SK-MEL-5 (cell line): ENCODE measurements at places on chromosomes 7 and 10. TPM values are rescaled to one million over a fixed set of nuclear protein-coding genes. Genes with fewer than 3 reads are reported as not detected.

Gene LRCH4
- total RNA-seq: 4.6 and 5.5 TPM in 2 replicates

Gene CPA4
- total RNA-seq: 0.11 and 0.16 TPM in 2 replicates

Gene TDRD1
- total RNA-seq: not detected in 2 replicates

DNA sequence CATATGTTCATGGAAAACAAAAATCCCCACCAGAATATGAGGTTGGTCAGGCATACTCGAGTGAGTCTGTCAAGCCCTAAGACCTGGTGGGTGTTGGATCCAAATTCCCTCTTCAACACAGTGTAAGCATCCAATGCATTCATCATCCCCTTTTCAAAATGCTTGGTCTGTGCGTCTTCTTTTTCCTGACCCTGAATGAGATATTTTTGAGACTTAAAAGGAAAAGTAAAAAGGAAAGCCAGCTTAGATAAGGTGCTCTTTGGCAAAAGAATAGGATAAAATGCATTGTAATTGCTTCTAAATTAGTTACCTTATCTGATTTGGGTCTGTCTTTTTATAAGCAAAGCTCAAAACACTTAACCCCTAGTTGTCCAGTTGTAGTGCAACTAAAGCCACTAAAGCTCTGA, 331.5 kb downstream of the PTEN start:
- DNase-seq: no peak

DNA sequence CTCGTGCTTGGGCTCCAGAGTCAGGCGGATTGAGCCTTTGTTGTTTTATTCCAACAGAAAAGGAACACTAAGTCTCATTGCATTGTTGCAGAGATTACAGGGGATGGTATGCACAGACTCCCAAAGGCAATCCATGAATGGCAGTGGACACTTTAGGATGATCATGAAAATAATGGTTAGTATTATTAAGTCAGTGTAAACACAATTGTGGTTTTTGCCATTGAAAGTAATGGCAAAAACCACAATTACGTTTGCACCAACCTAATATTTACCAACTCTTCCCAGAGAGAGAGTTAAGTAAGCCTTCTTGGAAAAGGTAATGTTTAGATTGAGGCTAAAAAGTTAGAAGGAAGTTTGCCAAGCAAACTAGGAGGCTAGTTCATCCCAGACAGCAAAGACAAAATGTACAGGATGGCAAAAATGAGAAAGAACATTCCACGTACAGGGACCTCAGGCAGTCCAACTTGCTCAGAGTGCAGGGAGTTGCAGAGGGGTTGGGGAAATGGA, 72.9 kb upstream of the AMPH start:
- peak; percentile 20 for DNase-seq

DNA sequence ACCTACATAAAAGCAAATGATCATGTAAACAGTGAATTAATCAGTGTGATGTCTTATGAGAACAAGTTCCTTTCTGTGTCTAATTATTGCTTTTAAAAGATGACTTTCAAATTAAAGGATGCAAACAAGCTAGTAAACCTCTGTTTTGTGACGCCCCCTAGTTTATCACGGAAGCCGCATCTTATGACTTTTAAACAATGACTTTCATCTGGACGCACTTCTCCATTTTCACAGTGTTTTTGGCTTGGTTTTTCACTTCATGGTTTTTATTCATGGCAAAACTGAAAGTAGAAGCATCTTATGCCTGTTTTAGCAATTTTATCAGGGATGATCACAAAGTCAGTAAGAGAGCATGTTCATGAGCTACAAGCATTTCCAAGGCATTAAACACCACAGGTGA, 35.0 kb downstream of the ITGA8 start:
- no peak for DNase-seq

- no peak for DNase-seq
Observed at GRCh38 chr7:466465-467191, 53.0 kb downstream of the PDGFA start.

DNA sequence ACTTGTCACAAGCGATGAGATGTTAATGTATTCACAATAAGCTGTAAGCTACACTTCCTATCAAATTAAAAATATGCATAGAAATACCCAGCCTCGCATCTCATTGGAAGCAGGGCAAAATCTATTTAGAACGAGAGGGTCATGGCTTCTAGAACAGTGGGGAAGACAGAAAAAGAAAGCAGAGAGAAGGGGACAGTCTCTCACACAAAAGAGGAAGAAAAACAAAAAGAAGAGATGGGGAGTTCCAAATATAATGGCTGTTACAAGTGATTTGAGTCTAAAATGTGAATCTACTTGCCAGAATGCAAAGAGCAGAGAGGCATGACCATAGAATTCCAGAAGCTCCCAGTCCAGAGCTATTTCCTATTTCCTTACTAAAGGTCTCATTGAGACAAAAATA, 13.8 kb downstream of the LRRN3 start:
- DNase-seq: no peak

DNA sequence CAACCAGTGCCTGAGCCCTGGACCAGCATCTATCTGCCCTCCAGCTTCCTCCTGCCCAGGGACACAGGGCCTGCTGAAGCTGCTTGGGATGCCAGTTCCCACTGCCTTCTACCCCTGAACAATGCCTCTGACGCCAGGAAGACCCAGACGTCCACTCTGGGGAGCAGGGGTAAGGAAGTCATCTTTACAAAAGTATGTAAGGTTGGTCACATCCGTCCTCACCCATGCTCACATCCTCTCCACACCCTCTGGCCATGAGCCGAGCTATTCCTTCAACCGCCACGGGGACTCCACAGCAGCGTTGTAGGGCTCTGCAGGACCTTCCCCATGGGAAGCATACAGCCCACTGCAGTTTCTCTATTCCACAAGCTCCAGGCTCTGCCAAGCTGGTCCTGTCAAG, 58.5 kb downstream of the CLRN3 start:
- DNase-seq: no peak

DNA sequence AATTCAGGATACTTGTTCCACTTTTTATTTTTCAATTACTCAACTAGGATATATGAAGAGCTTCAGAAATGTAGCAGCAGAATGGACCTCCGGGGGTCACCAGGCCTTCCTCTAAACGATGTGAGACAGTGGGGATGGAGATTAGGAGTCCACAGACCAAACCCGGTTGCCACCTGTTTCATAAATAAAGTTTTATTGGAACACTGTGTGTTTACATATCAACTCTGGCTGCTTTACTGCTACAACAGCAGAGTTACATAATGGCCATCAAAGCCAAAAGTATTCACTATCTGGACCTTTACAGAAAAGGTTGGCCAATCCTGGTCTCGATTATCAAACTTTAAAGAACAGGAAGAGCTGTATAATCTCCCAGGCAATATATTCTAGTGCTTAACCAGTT, 30.8 kb downstream of the RAPGEF5 start:
- no peak for DNase-seq

- DNase-seq: no peak
Observed at GRCh38 chr7:75881436-75882095, 2.7 kb downstream of the RHBDD2 start.

DNA sequence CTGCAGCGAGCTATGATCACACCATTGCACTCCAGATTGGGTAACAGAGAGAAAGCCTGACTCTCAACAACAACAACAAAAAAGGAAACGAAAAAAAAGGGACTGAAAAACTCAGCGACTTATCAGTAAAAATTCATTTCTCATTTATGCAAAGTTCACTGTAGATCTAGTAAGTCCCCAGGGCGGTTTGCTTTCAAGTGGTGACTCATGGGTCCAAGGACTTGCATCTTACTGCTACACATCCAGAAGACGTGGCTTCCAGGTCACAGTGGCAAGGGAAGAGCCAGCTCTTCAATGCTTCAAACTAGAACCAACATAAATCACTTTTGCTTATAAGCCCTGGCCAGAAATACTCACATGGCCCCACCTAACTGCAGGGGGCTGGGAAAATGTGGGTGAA, 178.3 kb upstream of the AUTS2 start:
- DNase-seq: no peak

DNA sequence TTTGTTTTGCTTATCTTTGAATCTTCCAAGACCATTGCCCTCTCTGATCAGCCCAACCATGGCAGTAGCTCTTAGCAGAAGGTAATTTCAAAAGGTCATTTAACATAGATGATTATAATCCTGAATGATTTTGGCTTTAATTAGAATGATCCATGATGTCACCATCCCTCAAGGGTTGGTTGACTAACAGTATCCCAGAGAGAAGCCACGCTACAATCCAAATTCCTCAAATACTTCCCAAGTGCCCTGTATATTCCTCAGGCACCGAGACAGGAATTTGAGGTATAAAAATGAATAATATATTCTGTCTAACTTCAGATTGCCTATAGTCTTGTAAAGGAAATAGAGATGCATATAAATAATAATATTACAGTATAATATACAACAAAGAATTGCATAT, 42.1 kb upstream of the TMEM196 start:
- DNase-seq: no peak

DNA sequence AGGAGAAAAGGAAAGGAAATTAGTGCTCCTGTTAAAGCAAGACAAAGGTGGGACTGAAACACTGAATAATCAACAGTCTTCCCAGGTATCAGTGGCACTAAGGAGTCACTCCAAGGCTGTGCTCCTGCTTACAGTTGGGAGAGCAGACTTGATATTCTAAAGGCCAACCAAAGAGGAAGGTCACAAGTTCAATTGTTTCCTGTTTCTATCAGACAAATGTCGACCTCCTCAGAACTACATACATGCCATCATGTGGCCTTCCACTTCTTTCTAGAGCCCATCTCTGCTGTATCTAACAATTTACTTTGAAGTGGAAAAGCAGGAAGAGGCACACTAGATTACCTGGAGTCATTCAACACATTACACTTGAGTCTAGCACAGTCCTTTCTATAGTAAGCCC, 3.4 kb downstream of the ZNF239 start:
- no peak for DNase-seq

DNA sequence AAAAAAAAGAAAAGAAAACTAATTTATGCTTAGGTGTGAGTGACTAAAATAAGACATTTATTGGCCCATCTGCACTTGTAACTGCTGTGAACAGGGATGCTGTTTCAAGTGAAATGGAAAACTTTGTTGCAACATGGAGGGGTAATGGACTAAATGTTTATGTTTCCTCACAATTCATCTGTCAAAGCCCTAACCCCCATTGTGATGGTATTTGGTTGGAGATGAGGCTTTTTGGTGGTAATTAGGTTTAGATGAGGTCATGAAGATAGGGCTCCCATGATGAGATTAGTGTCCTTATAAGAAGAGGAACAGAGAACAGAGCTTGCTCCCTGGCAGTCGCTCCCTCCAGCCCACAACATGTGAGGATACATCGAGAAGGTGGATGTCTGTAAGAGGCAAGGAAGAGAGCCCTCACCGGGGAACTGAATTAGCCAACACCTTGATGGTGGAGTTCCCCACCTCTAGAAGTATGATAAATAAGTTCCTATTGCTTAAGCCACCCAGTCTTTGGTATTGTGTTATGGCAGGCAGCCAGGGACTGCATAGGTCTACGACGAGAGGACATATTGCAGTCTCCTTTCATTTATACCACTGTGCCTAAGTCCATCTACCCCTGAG, 28.6 kb upstream of the VCL start:
- DNase-seq: no peak
